LNCaP clone FGC (cell line): ENCODE measurements at places on chromosomes 7 and 10.

- no peak for DNase-seq
These were observed 295.4 kb upstream of the FZD8 start for GRCh38 chr10:35937546-35937945.

- no peak for DNase-seq
These were observed 380.9 kb downstream of the LRRTM3 start for GRCh38 chr10:67306588-67307205.

DNA sequence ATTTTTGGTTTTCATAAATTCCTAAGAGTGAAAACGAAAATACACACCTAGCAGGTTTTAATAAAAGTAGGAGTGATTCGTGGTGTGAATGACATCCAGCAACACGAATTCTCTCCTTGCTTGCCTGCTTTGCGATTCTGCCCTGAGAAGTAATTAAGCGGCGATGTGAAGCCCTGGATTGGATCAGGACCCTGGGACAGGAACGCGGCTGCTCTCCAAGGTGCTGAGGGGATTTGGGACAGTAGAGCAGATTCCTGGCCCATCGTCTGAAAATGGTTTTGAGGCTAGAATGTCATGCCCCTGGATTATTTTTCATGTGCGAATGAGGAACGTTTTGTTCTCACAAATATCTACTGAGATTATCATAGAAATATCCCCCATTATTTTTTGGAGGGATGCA, 7.8 kb downstream of the NPS start:
- peak; percentile 19 for DNase-seq

- DNase-seq, result no peak
These were observed 312 bp downstream of the ARL4A start for GRCh38 chr7:12687718-12688171.

- DNase-seq, result no peak
These were observed 115.2 kb downstream of the ZFAND4 start for GRCh38 chr10:45557275-45557905.

- no peak for DNase-seq
These were observed 16.7 kb upstream of the CLIP2 start for GRCh38 chr7:74272305-74273038.

DNA sequence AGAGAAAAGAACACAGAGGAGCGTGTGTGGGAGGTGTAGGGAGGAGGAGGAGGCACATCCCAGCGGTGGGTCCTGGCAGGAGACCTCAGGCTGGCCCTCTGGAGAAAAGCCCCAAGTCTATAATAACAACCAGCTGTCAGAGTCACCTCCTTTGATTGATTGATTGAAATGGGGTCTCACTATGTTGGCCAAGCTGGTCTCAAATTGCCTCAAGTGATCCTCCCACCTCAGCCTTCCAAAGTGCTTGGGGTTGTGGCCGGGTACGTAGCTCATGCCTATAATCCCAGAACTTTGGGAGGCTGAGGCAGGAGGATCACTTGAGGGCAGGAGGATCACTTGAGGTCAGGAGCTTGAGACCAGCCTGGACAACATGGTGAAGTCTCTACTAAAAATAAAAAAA, 103.0 kb upstream of the ANLN start:
- DNase-seq, result no peak
